Stimulated activated CD8-positive, alpha-beta memory T cell treated with anti-CD3 and anti-CD28 coated beads, Interleukin-15, amount 100 ng/mL, for 24 hours (primary cell): ENCODE measurements at places on chromosomes 5 and 9.

DNA sequence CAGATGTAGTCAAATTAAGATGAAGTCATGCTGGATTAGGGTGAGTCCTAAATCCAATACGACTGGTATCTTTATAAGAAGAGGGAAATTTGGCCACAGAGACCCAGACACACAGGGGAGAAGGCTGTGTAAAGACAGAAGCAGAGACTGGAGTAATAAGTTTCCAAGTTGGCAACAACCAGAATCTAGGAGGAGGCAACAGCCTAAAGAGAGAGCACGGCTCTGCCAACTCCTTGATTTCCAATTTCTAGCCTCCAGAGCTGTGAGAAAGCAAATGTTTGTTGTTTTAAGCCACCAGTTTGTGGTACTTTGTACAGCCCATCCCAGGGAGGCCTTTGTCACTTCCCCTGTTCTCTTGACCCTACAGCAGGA is 74.4 kb downstream of the ATG10 start:
- DNase-seq, result no peak

- DNase-seq, result no peak
Observed at GRCh38 chr9:30673132-30673531, 1711.3 kb upstream of the ACO1 start.

- no peak for DNase-seq
Observed at GRCh38 chr5:157167214-157167621, 1.2 kb upstream of the GARIN3 start.

DNA sequence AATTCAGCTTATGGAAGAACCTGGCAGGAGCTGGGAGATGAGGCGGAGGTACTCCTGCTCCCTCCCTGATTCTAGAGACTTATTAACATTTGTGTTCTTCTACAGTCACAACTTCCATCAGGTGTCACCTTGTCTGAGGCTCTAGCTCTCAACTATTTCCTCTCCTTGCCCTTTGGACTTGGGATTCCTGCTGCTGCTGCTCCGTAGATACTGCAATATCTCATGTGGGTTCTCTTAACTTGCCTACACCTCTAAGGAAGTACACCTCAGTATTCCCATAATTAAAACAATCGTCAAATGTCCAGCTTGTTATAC is 21.2 kb downstream of the ANXA1 start:
- DNase-seq, result no peak

- no peak for DNase-seq
Observed at GRCh38 chr5:124880903-124881697, 134.7 kb upstream of the ZNF608 start.

DNA sequence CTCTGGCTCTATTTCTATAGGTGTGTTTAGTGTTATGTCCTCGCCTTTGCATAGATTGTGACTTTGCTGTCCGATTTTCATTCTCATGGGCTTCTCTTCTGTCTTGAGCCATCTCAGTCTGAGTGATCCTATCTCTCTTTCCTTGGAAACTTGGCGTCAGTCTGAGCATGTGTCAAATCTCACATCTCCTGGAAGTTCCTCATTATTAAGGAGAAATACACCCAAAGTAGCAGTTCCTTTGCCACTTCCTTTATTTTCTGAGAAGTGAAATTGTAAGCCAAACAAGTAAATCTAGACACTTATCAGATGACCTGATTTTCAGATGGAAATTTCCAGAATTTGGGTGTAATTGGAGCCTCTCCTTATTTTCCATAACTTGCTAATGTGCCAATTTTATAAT is 126.9 kb upstream of the ANKH start:
- DNase-seq, result no peak

- DNase-seq, result no peak
Observed at GRCh38 chr9:107138261-107138992, 144.7 kb upstream of the RAD23B start.

DNA sequence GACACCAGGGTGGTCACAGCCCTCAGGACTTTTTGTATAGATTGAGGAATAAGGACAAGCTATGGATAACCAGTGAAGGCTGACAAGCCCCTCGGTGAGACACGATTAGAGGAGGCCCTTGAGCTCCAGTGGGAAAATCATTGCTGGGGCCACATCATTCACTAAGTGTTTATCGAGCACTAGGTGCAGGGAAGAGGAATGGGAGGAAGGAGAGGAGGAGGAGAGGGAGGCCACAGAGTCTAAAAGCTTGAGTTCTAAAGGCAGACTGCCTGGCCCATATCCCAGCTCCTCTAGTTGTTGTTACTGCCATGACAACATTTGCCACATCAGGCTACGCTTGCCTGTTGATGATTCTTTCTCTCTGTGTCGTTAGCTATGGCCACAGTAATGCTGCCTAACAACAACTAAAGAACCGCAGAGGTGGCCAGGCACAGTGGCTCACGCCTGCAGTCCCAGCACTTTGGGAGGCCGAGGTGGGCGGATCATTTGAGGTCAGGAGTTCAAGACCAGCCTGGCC is 37.6 kb downstream of the NKX2-5 start:
- DNase-seq, result no peak

GRCh38 chr9:18720691-18721090 is 246.7 kb downstream of the ADAMTSL1 start:
- no peak for DNase-seq

DNA sequence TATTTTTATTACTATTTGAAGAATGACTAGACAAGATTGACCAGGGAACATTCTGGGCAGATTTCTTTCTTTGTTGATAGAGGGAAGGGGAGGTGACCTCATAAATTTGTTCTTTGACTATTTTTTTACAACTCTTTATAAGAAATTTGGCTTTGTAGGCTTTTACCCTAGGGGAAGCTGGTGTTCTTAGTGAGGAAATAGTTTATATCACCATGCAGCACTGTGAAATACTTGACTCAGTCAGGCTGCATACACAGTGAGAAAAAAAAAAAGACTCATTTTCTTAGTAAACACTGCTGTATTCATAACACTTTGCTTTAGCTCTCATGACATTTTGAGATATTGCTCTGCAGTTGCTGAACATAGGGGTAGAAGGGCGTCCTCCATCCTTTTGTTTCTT is 336.6 kb upstream of the PIK3R1 start:
- DNase-seq, result no peak

- DNase-seq, result no peak
Observed at GRCh38 chr9:97372580-97372979, 39.3 kb upstream of the TDRD7 start.

- DNase-seq, result no peak
Observed at GRCh38 chr5:60810438-60811085, 33.5 kb downstream of the ELOVL7 start.

GRCh38 chr5:98282521-98282920 is 490.9 kb upstream of the RGMB start:
- DNase-seq, result no peak

DNA sequence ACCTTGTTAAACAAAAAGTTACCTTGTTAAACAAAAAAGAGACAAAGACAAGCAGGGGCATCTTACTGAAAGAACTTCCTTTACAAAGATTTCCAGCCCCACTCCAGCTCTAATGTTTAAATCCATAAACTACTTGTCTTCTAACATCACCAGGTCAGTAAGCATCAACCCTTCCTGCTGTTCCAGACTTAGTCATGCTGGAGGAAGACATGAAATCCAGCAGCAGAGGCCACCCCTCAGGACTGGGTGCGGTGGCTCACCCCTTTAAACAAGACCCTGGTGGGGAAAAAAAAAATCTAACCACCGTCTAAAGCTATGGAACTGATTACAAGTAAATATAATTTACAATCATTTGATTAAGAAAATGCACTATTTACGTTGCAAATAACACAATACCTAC is 9.1 kb downstream of the PDCL start:
- no peak for DNase-seq
